Activated CD4-positive, alpha-beta T cell treated with anti-CD3 and anti-CD28 coated beads for 36 hours (primary cell): ENCODE measurements at places on chromosomes 5 and 9. TPM values are rescaled to one million over a fixed set of nuclear protein-coding genes. Genes with fewer than 3 reads are reported as not detected.

- no peak overlapping the region for H3K4me3 ChIP-seq
- no peaks in the 10 kb centered on the region for H3K27me3 ChIP-seq
- H3K27ac ChIP-seq = no peak overlapping the region
- no peaks in the 10 kb centered on the region for H3K4me1 ChIP-seq
- peaks cover 23% of the 10 kb centered on the region for H3K36me3 ChIP-seq
- DNase-seq = no peak
These were observed 79.5 kb upstream of the ROR2 start for GRCh38 chr9:92029553-92029952.

GRCh38 chr9:68964102-68964541 lies 49.8 kb downstream of the PRKACG start:
- no peak for DNase-seq
- H3K4me3 ChIP-seq = no peak overlapping the region
- peaks cover 14% of the 10 kb centered on the region for H3K27me3 ChIP-seq
- H3K4me1 ChIP-seq = no peaks in the 10 kb centered on the region
- no peak overlapping the region for H3K27ac ChIP-seq
- H3K36me3 ChIP-seq = no peaks in the 10 kb centered on the region

DNA sequence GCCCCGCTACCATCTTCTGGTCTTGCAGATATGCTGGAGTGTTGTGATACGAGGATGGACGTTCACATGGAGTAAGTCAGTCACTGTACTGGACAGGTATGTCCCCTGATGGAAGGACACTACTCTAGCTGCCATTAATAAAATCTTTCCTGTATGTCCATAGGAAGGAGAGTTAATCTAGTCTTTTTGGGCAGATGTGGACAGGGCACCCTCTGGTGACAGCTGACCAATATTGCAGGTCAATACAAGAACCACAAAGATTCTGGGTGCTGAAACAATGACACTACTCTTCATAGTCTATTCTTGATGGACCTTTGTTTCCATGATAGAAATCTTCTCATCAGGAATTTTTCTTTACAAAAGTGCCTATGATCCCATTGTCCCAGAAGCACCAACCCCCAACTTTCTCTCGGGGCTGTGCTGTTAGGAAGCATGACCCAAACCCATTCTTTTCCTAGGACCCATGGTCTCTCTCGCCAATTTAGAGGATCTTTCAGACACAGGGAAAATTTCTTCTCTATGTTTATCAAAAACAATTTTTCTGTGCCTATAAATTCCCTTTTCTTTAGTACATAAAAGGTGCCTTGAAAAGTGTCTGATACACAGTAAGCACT lies 376.9 kb downstream of the DTWD2 start:
- H3K27me3 ChIP-seq = no peaks in the 10 kb centered on the region
- H3K27ac ChIP-seq = no peak overlapping the region
- H3K4me3 ChIP-seq = no peak overlapping the region
- no peaks in the 10 kb centered on the region for H3K36me3 ChIP-seq

DNA sequence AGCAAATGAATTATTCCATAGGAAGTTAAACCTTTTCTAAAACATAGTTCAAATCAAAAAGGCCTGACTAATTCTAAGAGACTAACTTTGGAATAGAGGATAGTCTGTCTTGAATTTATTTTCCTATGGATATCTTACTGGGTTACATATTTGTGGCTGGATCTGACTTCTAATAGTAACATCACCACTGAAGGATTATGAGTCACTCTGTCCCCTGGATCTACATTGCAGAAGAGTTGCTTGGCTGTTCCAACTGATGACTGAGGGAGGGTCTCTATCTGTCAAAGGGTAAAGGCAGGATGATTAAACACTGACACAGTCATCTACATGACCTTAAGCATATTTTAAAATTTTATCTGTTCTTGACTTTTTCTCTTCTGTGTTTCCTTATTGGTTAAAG lies 119.6 kb upstream of the FST start:
- no peaks in the 10 kb centered on the region for H3K4me1 ChIP-seq
- no peak overlapping the region for H3K4me3 ChIP-seq
- H3K27me3 ChIP-seq = peaks cover 12% of the 10 kb centered on the region
- no peak for DNase-seq
- H3K36me3 ChIP-seq = no peaks in the 10 kb centered on the region
- no peak overlapping the region for H3K27ac ChIP-seq

Gene CDH9
- not detected for total RNA-seq

Gene ANKS6
- 17.4 TPM for total RNA-seq

Gene PAEP
- not detected for total RNA-seq

Gene TEK
- not detected for total RNA-seq

Gene TAF11L9
- total RNA-seq = not detected
